Inflammatory macrophage treated with lipopolysaccharide for 1 hour (primary cell): ENCODE measurements at places on chromosomes 16 and 17.

GRCh38 chr17:82112181-82112913 lies 14.3 kb upstream of the FASN start:
- no peak for DNase-seq

DNA sequence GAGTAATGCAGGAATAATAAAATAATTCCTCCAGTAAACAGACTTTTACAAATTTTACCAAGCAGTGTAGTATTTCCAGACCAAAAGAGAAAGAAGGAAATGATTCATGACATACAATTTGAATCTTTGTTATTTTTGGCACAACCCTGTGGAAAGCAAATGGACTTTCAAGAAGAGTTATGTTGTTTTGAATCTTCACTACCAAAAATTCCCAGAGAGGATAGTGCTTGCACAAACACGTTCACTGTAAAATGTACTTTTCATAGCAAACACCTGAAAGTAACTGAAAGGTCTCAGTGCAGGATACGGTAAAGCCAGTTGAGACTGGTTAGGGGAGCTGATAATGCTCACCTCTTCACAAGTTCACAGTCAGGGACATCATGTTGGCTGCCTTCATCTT lies 107.1 kb downstream of the USP22 start:
- no peak for DNase-seq

DNA sequence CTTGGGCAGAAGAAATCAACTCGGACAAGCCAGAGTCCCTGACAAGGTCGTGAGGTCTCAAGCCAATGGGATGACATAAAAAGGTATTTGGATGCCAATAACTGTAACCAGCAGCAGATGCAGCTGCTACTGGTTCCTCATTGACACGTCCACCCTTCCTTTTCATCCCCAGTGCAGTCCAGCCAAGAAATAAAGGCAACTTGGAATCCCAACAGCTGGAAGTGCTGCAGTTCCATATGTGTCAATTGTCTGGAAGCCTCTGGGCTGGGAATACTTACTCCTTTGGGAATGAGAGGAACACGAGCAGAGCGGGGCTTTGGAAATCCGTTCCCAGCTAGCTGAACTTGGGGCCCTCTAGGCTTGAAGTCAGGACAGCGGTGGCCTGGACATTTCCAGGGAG lies 360.4 kb upstream of the ZFHX3 start:
- no peak for DNase-seq

DNA sequence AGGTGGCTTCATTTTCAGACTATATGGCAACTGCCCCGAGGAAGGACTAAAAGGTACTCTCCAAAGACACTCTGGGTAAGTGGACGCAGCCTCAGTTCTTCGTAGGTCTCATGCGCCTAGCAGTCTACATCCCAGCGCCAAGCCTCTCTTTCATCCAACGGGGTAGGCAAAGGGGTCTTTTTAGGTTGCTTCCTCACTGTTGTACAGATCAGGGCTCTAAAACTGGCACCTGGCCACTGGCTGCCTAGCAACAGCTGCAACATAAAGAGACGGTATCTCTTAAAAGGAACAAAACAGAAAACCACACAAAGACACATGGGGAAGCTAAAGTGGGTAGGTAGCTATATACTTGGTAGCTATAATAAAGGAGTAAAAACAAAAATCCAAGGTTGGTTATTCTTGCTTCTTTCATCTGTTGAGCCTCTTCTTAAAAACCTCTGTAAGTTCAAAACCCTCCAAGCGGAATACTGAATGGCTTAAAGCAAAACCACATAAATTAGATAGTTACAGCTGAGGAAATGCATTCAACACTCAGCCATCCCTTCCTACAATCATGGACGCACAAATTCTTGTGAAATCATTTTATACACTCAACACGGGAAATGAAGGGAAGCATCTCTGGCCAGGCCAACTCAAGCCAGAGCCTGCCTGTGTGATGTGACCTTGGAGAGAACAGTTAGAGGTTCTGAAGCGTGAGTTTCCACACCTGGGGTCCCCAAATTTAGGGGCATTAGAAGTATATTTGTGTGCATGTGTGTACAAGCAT lies 22.7 kb downstream of the CYTH1 start:
- peak; percentile 34 for DNase-seq

DNA sequence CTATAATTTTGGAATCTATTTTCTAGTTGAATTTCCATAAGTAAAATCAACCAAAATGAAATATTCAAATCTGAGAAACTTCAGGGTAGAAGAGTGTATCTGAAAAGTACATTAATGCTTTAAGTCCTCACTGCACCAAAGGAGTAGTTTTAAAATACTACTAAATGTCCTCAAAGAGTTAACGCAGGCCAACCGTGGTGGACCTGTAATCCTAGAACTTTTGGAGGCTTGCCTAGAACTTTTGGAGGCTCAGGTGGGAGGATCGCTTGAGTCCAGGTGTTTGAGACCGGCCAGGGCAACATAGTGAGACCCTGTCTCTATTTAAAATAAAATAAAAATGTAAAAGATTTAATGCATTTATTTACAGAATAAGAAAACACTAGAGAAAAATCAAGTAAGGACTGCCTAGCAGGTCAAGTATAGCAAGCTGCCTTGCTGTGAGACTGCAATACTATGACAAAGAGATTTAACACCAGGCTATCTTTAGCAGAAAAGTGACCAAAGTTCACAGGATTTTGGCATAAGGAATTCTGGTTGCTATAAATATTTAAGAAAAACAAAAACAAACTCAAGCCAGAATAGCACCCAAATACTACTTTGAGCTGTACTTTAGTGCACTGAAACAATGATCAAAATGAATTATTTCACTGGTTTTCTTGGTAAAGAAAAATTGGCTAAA lies 41.0 kb downstream of the CHCT1 start:
- no peak for DNase-seq

- no peak for DNase-seq
Observed at GRCh38 chr16:67182288-67182687, 1.5 kb downstream of the MATCAP1 start.

DNA sequence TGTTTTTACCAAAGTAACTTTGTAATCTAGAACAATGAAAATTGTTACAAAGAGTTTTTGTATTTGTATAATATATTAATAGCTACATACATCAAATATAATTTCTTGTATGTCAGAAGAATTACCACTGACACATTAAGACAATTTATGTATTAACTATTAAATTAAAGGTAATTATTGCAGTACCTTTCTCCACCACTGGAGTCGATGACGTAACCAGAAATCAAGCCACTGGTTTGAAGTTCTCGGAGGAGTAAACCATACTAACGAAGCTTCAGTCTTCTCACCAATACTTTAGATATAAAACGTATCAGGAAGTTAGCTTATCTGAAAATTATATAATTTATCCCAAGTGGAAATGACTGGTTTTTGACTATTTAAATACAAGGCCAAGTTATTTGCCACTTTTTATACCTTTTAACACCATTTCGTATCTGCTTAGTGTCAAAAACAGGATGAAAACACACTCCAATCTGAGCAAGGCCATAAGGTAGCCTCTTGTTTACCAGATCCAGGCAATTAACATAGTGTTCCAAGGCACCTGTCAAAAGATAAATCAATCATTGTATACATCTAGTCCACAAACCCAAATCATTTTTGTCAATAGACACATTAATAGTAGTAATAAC lies 4.3 kb downstream of the POLG2 start:
- DNase-seq = no peak
